ENCODE measurements at places on chromosomes 4 and X.

DNA sequence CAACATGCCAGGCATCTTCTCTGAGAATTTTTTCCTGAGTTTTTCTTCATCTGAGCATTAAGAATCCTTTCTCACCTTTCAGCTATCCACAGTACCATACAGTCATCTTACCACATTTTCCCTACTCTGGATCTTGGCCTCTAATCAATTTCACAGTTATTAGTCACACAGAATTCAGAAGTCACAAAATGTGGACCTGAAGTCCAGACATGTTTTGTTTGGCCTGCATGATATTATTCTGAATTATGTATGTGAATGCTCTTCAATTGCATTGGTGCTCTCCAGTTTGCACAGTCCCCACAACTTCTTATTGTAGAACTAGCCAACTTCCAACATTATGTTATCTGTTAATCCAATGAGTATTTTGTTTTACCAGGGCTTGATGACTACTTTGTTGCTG is 102.3 kb upstream of the GRIA3 start:
- DNase-seq: no peak

DNA sequence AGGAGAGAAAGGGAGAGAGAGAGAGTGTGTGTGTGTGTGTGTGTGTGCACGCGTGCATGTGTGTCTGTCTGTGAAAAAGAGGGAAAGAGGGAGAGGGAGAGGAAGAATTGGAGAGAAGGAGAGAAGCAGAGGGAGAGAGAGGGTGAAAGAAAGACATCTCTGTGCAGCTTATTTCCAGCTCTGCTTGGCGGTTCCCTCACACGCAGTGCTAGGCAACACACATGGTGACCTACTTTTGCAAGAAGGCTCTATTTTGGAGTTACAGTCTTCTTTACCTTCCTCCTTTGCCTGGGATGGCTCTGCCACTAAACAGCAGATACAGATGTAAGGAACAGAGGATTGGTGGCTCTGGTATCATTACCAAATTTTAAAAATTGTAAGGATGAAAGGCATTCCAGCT is 40.1 kb downstream of the SLC16A2 start:
- no peak for DNase-seq

GRCh38 chrX:153669174-153669890 is 4.3 kb downstream of the PNCK start:
- peak; percentile 89 for DNase-seq

DNA sequence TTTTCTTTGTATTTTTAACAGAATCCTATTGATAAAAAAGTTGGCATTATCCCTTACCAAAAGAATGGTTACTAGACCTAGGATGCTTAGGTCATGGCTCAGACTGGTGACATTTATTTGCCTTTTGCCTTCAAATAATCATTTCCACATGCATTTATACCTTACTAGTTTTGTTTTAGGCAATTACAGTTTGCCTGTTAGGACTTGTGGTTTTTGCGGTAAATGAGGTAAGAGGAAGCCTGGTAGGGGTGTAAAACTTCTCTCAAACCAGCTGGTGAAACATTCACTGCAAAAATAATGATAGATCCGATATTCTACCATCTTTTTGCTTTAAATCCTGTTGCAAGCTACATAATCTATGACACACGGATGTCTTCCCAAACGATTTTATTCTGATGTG is 12.1 kb downstream of the LAMP2 start:
- no peak for DNase-seq

- DNase-seq: peak; percentile 82
These were observed 16.6 kb downstream of the LRPAP1 start for GRCh38 chr4:3515646-3516045.

GRCh38 chrX:150572206-150572605 is 3.8 kb downstream of the MTM1 start:
- DNase-seq: no peak

- peak; percentile 20 for DNase-seq
These were observed 177.6 kb upstream of the GLRA2 start for GRCh38 chrX:14351611-14352303.

GRCh38 chr4:113468165-113469022 is 293.1 kb downstream of the CAMK2D start:
- peak; percentile 7 for DNase-seq

- DNase-seq: no peak
These were observed 213.7 kb upstream of the VCX3A start for GRCh38 chrX:6748595-6748994.

DNA sequence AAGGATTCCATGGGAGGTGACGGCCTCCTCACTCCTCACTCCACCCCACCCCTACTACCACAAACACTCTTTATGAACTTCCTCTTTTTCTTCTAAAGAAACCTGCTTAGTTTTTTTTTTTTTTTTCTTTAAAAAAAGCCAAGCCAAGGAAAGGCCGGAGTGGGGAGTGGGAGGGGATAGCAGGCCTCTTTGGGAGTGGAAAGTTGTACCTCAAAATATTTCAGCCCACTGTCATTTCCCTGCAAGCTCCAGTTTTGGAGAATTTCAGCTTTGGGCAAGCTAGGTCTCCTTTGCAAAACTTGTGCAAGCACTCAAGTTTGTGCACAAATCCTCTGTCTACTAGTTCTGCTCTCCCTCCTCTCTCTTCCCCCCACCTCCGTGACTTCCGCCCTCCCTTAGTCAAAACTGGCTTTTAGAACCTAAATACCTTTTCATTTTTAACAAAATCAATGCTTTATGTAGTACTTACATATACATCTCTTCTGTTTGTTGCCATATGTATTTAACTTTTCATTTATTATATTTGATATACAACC is 512 bp upstream of the ANTXR2 start:
- DNase-seq: no peak

GRCh38 chrX:129781134-129781672 is 1.5 kb downstream of the SASH3 start:
- DNase-seq: peak; percentile 73
